NCI-H2171 treated with DMSO at 0.1 percent for 48 hours (cell line): ENCODE measurements at places on chromosomes 3 and 15.

- no peak for DNase-seq
Observed at GRCh38 chr15:69758810-69759790, 306.5 kb downstream of the RPLP1 start.

GRCh38 chr3:104521606-104522336 is 844.9 kb upstream of the ALCAM start:
- no peak for DNase-seq

DNA sequence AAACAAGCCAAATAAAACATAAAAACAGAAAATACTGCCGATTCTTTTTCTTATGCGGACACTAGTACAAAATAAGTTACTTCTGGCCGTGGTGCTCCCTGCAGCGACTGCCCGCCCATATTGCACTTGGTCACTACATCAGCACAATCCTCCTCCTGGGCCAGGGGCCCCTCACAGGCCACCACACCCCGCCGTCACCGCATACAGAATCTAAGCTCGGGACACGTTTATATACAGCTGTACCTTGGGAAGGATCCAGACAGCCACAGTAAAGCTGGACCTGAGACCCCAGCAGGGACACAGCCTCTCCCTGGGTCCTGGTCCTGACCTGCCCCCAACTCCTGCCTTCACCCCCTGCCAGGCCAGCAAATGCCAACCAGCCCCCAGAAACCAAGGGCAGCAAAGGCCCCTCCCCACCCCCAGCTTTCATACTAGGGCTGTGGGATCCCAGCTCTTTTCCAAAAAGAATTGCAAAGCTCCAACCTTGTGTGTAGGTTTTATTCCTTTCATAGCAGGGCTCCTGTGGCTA is 12.9 kb upstream of the DNAJB8 start:
- DNase-seq, result no peak

- no peak for DNase-seq
Observed at GRCh38 chr15:94023531-94023930, 207.8 kb upstream of the MCTP2 start.

DNA sequence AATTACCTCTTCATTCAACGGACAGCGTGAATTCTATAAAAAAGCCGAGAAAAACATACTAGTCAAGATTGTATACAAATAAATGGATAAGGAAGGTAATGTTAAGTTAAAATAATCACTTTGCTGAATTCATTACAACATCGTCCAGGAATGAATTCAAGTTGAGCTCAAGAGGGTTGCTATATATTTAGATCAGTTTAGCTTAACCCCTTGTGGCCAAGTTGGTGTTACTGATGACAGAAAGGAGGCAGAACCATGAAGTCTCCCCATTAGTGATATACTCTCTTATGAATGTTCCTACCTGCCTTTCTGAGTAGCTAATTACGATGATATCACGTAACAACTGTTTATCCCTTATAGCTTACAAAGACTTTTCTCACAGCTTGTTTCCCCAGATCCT is 34.9 kb downstream of the UBR1 start:
- DNase-seq, result no peak

- peak; percentile 88 for DNase-seq
Observed at GRCh38 chr3:45553469-45553974, 41.0 kb upstream of the LIMD1 start.

- DNase-seq, result no peak
Observed at GRCh38 chr3:123518892-123519485, 65.9 kb downstream of the HACD2 start.

- DNase-seq, result no peak
Observed at GRCh38 chr3:15305359-15305844, 27.0 kb downstream of the SH3BP5 start.

DNA sequence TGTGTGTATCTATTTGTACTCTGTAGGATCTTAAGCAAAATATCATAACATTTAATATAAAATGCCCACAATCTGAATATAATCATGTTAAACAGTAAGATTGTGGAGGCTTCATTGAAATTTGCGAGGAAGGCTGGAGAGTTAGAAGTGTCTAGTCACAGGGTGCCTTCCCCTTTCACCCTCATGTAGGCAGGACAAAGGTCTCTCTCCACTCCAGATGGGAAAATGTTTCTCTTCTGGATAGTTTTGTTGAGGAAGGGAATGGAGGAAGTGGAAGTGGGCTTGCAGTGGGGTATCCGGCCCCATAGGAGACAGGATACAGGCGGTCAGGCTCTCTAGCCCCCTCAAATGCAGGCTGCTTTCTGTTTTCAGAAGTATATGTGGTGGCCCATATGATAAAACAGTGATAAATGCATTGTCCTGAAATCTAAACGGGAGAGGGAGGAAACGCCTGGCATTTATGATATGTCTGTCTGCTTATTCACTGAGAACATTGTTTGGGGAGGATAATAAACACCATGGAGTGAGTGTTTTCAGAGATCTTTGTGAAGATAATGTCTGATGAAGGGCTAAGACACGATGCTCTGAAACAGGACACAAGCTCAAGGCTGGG is 13.3 kb upstream of the MYZAP start:
- no peak for DNase-seq

DNA sequence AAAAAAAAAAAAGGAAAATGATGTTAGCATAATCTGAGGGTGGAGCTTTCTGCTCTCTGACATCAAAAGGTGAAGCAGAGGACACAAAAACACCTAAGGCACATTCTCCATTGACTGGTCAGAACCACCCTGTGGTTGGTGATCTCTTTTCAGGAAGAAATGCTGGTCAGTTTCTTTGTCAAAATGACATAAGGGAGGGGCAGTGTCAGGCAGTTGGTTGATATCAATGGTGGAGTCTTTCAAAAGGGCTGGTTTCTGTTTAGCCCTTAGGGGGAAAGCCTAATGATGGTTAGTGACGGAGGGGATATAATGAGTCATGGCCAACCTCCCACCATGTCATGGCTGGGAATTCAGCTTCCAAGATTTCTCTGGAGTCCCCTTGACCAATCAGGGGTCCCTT is 185.9 kb upstream of the GBE1 start:
- no peak for DNase-seq

DNA sequence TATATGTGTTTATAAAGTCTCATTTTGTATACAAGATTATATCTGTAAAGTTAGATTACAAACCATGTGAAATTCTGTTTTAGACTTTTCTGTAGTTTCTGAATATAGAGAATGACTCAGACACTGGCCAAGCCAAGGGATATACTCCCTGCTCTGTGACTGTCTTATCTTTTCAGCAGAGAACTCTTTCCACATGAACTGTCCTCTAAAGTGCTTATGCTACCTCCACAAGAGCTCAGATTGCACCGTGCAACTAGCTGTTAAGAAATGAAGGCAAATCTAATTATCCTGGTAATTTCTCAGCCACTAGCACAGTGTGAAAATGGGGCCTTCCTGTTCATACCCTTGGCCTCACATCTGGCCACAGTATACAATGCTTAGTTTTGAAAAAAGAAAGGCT is 44.3 kb upstream of the CPNE4 start:
- no peak for DNase-seq

DNA sequence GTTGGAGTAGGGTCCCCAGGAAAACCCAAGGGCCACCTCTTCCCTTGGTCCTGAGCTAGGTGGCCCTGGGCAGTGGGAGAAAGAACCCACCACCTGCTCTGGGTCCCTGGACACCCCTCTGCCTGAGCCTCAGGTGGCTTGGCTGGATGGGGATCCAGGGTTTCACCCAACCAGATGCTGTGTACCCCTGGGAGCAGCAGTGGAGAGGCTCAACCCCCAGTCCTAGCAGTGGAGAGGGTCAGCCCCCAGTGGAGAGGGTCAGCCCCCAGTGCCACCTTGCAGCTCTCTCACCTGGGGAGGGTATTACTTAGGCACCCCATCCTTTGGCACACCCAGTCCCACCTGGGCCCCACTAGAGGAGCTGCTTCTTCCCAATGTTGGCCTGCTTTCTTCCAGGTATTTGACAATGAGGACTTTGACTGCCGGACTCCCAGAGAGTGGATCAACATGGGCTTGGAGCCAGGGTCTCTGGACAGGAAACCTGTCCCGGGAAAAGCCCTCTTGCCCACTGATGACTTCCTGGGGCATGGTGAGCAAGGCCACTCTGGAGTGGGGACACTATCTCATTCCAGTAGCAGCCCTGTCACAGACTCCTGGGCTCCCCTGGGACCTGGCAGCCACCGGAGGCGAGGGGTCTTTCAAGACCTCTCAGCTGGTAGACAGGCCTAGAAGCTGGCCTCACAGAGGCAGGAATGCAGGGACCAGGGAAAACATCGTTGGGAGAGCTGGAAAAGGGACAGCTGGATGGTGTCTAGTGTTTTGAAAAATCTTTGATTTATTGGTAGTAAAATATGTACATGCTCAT is 11.6 kb downstream of the DNAH1 start:
- no peak for DNase-seq

GRCh38 chr3:21446027-21446426 is 305.0 kb downstream of the ZNF385D start:
- DNase-seq, result no peak

- DNase-seq, result peak; percentile 8
Observed at GRCh38 chr3:188362405-188362831, 208.5 kb downstream of the LPP start.

DNA sequence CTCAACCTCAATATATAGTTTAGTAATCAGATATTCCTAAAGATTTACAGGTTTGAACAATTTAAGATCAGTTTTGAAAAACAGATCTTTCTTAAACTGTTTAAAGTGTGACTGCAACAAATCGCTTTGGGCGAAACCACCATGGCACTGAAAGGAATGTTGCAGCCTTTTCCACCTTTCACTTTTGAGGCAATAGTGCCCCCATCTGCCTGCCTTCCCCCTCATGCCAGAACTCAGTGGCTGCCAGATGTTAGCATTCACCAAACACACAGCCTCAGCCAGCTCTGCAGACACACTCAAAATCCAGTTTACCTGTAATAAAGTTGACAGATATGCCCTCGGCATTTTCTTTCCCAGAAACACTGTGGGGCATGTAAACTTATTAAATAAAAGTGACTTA is 3.3 kb downstream of the LYSMD4 start:
- DNase-seq, result peak; percentile 4
